Suppressor macrophage (primary cell): ENCODE measurements at places on chromosomes 3 and 15.
A peak's percentile ranks its signal among the peaks of the same experiment; 100 is the strongest.

GRCh38 chr3:107062787-107063186 lies 314.5 kb upstream of the CCDC54 start:
- no peak for DNase-seq

- DNase-seq, result no peak
These were observed 401.4 kb downstream of the TBL1XR1 start for GRCh38 chr3:176795891-176796290.

GRCh38 chr15:75666823-75667501 lies 19.2 kb downstream of the SNX33 start:
- peak; percentile 61 for DNase-seq

- peak; percentile 90 for DNase-seq
These were observed 12.4 kb downstream of the TNK2 start for GRCh38 chr3:195895861-195896360.

- DNase-seq, result no peak
These were observed 88.8 kb upstream of the RNU6-1 start for GRCh38 chr15:67928666-67929065.

GRCh38 chr3:101848326-101848725 lies 988 bp upstream of the NFKBIZ start:
- no peak for DNase-seq

DNA sequence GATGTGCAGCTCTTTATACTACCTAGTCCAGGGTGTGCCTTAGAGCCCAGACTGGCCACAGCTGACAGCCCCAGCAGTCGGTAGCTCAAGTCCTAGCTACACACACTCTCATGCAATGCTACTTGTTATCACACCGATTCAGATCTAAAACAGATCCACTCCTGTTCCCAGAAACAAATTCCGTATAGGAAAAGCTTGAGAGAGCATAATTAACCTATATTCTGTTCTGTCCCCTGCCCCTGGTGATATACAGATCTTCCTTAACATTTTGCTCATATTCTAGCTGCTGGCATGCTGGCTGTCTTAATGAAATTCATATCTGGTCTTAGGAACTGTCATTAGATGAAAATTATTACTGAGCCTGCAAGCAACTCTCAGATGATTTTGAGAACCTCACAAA lies 204.3 kb downstream of the SOX2 start:
- DNase-seq, result no peak

GRCh38 chr3:191070762-191071403 lies 128.2 kb upstream of the OSTN start:
- peak; percentile 2 for DNase-seq

DNA sequence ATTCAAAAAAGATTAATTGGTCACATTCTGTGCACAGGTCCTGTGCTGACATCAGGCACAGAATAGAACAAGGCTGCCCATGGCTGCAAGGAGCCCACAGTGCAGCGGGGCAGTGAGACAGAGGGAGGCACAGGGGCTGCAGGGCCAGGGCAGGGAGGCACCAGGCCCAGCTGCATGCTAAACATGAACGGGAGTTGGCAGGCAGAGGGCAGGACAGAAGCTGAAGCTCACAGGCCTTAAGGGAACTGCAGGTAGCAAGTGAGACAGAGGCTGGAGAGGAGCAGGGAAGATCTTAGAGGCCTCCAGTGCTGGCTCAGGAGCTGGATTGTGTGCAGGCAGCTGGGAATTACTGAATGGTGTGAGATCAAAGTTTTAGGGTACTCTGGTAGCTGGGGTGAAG lies 26.2 kb downstream of the IDH3A start:
- DNase-seq, result no peak

DNA sequence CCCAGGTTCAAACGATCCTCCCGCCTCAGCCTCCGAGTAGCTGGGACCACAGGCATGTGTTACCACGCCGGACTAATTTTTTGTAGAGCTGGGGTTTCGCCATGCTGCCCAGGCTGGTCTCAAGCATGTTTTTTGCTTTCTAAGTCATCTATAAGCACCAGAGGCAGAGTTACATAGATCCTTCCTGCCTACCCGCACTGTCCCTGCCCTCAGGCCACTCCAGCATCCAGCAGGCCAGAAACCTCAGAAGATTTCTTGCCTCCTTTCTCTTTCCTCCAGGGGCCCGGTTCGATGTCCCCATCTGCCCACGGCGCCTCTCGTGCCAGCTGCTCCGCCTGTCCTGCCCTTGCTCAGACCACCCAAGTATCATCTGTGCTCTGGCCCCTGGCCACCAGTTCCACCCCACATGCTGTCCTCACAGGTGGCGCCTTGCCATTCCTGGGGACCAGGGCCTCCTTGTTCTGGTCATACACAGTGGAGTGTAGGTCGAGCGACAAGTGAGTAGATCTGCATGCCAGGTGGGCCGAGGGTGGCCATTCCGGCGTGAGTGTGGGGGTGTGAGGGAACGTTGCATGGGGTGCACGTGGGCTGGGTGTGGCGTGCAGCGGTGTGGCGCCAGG lies 27.3 kb downstream of the KLHDC8B start:
- DNase-seq, result no peak

DNA sequence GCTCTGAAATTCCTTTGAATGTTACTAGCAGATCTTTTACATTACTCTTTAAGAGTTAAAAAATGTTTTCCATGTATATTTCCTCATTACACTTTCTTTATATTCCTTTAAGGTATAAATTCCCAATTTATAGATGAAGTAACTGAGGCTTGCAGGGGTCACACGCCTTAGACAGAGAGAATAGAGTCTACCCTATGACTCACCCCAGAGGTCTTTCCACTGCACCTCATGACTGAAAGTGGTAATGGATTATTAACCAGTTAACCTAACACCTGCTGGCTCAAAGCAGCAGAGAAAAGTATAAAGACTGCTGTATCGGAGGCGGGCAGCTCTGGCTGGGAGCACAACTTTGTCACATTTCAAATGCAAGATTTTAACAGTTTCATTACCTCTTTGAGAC lies 37.7 kb downstream of the LDHAL6B start:
- no peak for DNase-seq

DNA sequence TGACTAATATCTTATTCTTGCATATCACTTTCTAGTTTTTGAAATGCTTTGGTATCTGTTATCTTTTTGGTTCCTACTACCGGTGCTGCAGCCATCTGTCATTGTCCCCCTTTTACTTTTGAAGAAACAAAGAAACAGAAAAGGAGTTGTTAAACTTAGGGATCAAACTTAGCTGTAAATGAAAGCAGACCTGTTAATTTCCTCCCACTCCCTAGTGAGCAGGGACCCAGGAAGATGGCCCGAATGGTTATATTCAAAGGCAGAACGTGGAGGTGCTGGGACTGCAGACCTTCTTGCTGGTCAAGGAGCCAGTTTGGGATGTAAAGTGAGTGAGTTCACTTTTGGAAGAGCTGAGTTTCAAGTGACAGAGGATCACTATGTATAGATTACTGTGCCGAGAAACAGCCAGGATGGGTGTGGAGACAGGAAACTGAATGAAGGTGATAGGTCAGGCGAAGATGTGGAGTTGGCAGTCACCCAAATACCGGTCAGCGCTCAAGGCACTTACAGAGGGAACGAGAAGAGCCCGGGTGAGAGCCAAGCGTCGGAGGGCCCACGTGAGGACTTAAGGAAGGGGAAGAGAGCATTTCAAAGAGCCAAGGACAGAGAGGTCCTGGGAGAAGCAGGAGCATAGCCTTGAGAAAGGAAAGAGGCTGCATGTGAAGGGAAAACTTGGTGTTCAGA lies 20.1 kb downstream of the KBTBD8 start:
- peak; percentile 51 for DNase-seq

- DNase-seq, result no peak
These were observed 236.7 kb downstream of the ADAMTS17 start for GRCh38 chr15:100105101-100105500.

GRCh38 chr15:85289677-85290365 lies 90.6 kb upstream of the AKAP13 start:
- DNase-seq, result peak; percentile 27

- no peak for DNase-seq
These were observed 20.8 kb downstream of the VGLL4 start for GRCh38 chr3:11622586-11623550.

DNA sequence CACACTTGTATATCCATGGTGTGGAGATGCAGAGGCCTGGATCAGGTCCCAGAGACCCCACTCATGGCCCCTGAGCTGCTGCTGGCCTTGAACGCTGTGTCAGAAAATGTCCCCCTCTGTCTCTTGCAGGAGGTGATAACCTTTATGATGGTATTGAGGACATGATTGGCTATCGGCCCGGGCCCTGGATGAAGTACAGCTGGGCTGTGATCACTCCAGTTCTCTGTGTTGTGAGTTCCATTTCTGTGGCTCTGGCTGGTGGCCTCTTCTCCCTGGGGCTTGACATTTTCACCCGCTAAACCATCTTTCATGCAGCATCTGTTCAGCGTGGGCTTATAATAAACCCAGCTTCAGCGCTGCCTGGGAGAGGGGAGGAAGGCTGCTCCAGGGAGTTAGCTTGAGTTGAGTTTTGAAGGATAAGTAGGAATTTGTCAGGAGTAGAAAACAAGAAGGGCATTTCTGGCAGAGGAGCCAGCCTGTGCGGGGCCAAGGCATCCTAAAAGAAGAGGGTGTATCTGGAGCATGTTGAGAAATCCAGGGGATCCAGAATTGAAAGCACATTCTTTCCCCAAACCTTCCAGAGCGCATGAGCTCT lies 61.1 kb downstream of the GRIP2 start:
- DNase-seq, result no peak

DNA sequence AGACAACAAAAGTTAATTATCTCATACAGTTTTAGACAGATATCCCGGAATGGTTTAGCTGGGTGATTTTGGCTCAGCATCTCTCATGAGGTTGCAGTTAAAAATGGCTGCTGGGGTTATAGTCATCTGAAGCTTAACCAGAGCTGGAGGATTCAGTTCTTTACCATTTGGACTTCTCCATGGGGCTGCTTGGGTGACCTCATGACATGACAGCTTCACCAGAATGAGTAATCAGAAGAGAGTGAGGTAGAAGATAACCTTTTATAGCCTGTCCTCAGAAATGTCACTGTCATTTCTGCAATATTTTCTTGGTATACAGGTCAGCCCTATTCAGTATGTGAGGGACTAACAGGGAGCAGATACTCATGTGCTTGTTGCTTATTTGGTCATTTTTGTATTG lies 30.9 kb downstream of the TFG start:
- DNase-seq, result peak; percentile 22

GRCh38 chr15:76576523-76577279 lies 240.1 kb downstream of the ISL2 start:
- DNase-seq, result no peak

DNA sequence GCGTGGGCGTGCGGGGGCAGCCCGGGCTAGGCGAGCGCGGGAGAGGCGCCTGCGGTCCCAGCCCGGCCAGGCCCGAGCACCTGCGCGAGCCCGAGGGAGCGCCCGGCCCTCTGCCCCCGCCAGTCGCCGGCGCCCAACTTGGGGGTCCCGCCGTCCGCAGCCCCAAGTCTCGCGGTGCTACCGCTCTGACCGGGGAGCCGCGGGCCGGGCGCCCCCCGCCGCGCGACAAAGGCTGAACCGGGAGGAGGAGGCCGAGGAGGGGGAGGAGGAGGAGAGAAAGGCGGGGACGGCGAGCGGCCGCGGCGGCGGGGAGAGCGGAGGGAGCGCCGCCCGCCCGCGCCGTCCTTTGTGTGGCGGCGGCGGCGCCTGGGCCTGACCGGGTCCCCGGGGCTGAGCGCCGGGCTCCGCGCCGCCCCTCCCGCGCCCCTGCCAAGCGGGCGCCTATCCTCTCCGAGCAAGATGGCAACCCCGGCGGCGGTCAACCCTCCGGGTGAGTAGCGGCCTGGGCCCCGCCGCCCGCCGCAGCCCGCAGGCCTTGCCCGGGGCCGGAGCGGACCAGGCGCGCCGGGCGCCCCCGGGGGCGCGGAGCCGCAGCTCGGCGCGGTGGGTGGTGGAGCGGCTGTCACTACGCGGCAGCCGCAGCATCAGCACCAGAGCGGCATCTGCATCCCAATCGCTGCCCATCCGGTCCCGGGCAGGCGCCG lies at the start of gene ARNT2:
ARNT2 (plus strand) TSS at position 326 of the 704 bp plus-strand sequence; CDS start at position 460, 134 bp downstream.
- peak; percentile 14 for DNase-seq

GRCh38 chr15:27673766-27674445 lies 425.2 kb downstream of the OCA2 start:
- DNase-seq, result no peak

DNA sequence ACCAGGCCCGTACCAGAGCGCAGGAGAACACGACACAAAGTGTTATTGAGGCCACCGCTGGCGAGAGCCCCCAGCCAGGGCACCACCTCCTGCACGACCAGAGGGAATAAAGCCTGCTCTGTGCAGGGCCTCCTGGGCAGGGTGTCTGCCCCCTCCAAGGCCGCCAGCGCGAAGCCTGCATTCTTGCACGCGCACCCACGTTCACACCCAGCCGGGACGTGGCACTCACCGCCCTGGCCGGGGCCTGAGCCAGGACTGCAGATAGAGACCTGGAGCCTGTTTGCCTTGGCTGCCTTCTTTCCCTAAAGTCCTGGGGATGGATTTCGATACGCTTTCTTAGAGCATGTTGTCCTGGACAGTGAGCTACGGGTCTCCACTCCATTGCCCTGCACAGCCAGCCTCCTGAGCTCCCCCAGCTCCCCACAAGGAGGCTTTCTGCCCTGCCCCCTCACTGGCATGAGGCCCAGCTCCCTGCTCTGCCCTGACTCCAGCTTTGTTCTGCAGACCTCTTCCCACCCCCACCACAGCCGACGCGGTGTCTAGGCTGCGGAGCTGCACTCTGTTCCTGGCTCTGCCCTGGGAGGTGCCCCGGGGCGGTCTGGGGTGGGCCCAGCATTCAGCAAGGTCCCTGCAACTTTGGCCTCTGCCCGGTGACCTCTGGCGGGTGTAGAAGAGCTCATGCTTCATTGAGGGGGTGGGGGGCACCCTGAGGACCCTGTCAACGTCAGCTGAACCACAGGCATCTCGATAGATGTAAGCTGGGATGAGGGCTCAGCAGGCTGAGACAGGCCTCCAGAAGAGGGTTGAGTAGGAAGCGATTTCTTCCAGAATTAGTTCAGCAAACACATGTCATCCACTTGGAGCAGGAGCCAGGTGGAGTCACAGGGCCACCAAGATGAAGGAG lies 145.0 kb downstream of the LRRK1 start:
- DNase-seq, result no peak

GRCh38 chr3:196477678-196478077 lies 25.9 kb downstream of the RNF168 start:
- no peak for DNase-seq

GRCh38 chr3:42292009-42292408 lies 26.0 kb upstream of the CCK start:
- no peak for DNase-seq

DNA sequence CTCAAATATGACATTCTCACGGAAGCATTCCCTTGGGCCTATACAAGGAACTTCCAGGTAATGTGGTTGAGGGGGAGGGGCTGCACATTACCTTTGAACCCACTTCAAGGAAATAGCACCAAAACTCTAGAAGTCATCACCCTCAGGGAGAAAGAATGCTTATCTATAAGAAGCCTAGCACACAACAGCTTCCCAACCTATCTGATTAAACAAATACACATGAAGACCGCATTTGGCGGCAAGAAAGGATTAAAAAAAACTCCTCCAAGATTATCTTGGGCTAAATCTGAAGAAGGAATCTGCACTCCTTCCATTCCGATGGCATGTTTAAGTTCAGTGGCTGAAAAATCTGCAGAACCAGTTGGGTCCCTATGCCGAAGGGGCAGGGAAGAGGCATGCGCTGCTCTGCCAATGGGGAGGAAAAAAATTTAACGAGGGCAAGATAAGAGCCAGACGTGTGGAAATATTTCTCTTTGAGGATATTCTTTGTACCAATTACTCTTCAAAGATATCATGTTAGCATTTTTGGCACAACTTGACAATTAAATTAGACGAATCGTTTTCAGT lies 82.0 kb upstream of the WNT5A start:
- DNase-seq, result no peak
